Fibroblast of the aortic adventitia (primary cell): ENCODE measurements at places on chromosomes 6 and 20. TPM values are rescaled to one million over a fixed set of nuclear protein-coding genes. Genes with fewer than 3 reads are reported as not detected.

GRCh38 chr6:83920017-83920416 is 60.5 kb downstream of the CYB5R4 start:
- peak; percentile 10 for DNase-seq

Gene B3GAT2
- total RNA-seq, result not detected in 2 replicates

DNA sequence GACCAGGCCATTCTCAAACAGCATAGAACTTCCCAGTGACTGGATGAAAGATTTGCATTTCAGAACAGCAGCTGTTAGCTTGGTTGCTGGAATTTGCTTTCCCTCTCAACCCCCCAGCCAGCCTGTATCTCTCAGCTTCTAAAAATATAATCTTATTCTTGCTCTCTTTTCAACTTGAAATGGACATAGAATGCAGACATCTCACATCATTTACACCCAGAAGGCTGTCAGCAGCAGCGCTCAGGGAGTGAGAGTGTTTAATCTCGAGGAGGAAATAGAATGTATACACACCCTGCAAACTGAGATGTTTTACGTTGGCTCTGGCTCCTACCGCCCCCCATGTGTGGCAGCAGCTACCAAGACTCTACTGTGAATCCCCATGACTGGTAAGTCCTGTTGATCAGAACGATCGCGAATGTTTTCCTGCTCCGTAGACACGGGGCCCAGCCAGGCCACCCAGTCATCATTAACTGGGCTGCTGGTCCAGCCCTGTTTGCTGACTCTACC is 163.4 kb upstream of the SLC24A3 start:
- no peak for DNase-seq

DNA sequence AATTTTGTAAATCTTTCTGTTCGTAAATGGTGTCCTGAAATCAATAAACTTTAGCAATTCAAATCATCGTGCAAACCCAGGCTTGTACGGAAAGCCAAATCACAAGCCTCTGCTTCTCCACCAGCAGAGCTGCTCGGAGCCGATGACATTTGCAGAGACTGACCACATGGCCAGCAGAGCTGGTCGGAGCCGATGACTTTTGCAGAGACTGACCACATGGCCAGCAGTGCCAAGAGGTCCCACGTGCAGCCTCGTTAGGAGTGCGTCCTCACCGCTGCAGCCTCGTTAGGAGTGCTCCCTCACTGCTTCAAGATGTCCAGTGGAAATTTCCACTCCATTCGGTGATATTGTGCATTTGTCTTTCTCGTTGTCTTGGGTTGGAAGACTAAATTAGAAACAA is 28.5 kb downstream of the SMOC2 start:
- peak; percentile 41 for DNase-seq

DNA sequence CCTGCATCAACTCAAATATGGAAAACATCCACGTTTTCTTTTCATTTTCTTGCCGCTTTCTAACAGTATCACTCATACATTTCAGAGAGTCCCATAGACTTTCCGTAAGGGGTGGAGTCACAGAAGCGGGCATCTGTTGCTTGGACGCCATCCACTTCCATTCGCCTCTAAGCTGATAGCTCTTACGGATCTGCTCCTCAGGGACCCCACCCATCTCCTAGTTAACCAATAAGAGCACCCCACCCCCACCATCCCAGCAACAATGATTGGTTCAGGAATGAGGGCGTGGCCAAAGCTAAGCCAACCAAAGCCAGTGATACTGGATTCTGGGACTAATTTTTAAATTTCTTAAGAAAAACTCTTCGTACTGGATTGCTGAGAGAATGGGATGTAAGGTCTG is 42.4 kb downstream of the SLC2A10 start:
- DNase-seq, result peak; percentile 45

Gene NOTCH4
- 1.1 and 2.2 TPM in 2 replicates for total RNA-seq

DNA sequence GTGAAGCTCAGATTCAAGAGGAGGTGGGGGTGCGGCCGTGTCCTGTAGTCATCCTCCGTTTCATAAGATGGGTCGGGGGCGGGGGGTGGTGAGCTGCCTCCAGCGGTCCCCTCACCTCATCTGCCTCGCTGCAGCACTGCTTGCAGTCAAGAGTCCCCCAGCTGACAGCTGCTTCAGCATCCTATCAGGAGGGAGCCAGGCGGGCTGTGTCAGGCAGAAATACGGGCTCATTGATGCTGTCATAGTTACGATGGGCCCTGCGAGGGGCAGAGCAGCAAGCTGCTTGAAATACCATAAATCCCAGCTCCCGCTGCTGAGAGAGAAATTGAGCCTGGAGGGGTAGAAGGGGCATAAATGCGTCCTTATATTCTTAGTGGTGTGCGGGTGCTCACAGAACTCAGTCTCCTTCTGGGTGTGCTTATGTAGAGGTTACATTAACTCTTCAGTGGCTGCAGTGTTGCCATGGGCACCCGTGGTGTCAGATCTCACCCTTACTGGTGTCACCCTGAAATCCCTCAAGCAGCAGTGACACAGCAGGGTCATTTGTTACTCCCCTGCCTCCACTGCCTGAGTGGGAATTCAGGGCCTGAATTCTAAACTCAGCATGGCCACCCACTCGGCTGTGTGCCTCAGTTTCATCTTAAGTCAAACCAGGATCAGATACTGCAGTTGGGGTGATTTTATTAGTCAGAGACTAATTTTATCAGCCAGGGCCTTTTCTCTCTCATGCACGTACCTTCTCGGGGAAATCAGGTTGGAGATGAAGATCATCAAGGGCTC is 21.8 kb downstream of the CCDC167 start:
- no peak for DNase-seq

DNA sequence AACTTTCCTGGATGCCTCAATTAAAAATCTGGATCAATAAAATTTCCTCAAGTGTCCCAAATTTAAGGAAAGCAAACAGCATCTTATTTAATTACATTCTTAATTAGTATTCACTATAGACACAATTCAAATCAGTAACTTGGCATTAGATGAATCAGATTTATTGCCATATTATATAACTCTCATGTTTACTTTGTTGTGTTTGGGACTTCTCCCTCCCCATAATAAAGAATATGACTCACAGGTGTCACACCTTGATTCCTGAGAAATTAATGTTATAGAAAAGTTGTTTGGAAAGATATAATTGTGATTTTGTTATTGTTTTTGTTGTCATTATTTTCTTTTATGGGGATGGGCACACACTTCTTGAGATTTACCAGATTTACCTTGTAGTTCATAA is 18.4 kb downstream of the EYA4 start:
- DNase-seq, result no peak

Gene SLC17A9
- 0.41 and 2.0 TPM in 2 replicates for total RNA-seq

DNA sequence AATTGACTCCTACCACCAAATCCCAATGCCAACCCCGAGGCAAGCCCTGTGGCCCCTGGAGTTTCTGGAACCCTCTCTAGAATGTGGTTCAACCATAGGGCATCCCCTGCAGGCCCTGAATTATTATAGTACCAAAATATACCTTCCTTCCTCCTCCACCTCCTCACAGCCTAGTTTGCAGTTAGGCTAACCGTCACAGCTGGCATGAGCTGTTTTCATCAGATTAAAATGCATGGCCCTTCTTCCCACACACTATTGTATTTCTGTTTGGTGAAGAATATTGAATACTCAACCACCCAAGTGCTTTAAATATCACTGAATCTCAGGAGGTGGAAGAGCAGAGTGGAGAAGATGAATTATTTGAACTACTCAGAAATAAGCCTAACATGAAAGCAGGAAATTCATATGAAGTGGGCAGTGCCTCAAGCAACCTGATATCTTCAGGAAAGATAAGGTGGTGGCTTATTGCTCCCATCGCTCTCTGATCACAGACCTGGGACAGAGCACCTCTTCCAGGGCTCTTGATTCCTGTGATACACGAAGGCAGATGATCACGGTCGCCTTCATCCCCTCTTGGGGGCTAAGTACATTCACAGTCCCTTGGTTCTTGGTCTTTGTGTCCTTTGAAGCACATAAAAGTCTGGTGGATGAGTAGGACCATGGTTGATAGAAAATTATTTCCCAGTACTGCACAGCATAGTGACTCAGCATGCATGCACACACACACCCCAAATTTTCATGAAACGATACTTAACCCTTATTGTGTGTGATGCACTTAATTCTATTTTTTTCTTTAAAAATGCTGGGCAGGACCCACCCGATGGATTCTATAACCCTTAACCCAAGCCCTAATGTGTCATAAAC is 90.9 kb downstream of the PSMG4 start:
- no peak for DNase-seq

- DNase-seq, result no peak
Measured at GRCh38 chr6:144777249-144777648, 492.1 kb downstream of the UTRN start.

GRCh38 chr6:36867471-36868224 is 7.0 kb downstream of the PPIL1 start:
- no peak for DNase-seq

Gene DEF6
- 0.18 and 1.1 TPM in 2 replicates for total RNA-seq

GRCh38 chr6:163554663-163555062 is 140.1 kb downstream of the QKI start:
- DNase-seq, result peak; percentile 53

- peak; percentile 81 for DNase-seq
Measured at GRCh38 chr20:21353236-21353635, 44.1 kb downstream of the NKX2-4 start.

GRCh38 chr6:7261852-7262461 is 51.0 kb downstream of the SSR1 start:
- DNase-seq, result no peak
